Activated CD4-positive, alpha-beta T cell treated with anti-CD3 and anti-CD28 coated beads, Interleukin-2, Interleukin-6, amounts not matched to agents 100 ng/mL and 50 ng/mL, durations not matched to agents 16 hours and 8 hours (primary cell): ENCODE measurements at places on chromosomes 13 and 19.
A peak's percentile ranks its signal among the peaks of the same experiment; 100 is the strongest.

GRCh38 chr19:8209462-8210378 lies 550 bp downstream of the CERS4 start:
- peak; percentile 74 for DNase-seq

- DNase-seq, result no peak
These were observed 86.5 kb downstream of the TSHZ3 start for GRCh38 chr19:31262725-31263191.

DNA sequence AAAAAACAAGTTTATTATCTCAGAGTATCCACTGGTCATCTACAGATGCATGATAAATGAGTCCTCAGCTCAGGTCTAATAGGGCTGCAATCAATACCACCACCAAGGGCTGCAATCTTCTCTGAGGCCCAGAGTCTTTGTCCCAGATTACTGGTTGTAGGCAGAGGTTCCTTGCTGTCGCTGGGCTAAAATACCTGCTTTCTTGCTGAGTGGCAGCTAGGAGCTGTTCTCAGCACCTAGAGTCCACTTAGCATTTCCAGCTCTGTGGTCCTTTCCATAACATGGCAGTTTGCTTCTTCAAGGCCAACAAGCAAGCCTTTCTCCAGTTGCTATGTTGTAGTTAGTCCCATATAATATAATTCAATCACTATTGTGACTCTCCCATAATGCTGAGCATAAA lies 351.3 kb downstream of the SLITRK1 start:
- DNase-seq, result no peak

- DNase-seq, result no peak
These were observed 25.1 kb upstream of the MYDGF start for GRCh38 chr19:4695224-4695731.

GRCh38 chr19:54949412-54949811 lies 2.1 kb upstream of the NLRP7 start:
- peak; percentile 2 for DNase-seq

DNA sequence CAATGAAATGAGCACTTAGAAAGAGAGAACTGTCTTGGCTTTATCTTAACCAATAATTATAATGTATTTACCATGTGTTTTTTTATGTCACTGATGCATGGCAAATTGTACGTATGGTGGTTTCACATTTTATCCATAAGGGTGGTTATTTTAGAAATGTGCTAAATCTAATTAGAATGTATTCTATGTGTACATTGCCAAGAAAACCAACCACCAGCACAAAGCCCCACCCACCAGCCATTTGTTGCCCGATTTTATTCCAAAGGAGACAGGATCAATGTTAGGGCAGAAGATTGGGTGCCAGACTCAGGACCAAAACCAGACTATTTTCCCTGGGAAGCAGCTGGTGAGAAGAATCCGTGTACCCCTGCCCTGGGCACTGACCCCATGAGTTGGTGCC lies 63.0 kb upstream of the SOX1 start:
- no peak for DNase-seq

DNA sequence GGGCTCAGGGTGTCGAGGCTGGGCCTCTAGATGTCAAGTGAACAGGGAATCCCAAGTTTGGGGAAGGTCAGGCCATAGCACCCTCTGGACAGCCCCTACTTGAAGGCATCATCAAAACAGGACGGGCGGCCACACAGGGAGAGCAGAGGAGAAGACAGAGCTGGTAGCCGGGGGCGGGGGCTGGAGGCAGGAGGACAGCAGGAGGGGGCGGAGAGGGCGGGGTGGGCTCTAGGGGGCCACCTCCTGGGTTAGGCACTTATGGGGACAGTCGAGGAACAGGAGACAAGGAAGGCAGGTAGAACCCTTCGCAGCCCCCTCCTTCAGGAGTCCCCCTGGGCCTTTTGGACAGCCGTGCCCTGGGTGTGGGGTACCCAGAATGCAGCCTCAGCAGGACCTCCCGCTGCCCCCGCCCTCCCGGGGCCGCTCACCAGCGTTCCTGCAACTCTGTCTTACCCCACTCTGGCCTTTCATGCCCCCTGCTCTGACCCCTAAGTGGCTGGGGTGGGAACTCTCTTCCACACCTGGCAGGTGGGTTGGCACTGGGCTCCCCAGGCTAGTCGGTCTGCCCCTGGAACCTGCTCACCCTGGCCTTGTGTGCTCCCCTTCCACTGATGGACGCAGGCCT lies 5.8 kb downstream of the SSBP4 start:
- DNase-seq, result no peak
